ENCODE measurements at places on chromosomes 7 and 10. TPM values are rescaled to one million over a fixed set of nuclear protein-coding genes. Genes with fewer than 3 reads are reported as not detected.

UNCX gene
- total RNA-seq: not detected

DGKB gene
- total RNA-seq: 2.1 TPM

C7orf33 gene
- total RNA-seq: not detected

- DNase-seq: no peak
Observed at GRCh38 chr7:2242541-2243429, 759 bp downstream of the NUDT1 start.

DNA sequence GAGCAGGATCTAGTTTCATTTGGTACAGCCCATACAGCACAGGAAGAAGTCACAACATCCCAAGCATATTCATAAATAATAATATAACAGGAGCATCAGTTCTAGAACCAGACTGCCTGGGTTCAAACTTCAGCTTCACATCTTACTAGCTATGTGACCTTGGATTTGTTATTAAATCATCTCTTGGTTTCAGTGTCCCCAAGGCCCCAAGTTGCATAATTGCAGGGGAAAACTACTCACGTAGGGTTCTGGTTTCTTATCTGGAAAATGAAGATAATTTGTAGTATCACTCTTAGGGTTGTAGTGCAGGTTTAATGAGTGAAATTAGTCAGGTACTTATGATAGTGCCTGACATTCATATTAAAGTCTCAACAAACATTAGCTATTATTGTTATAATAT lies 5.5 kb upstream of the IQUB start:
- DNase-seq: no peak

GRCh38 chr7:30726296-30727006 lies 25.5 kb upstream of the INMT start:
- DNase-seq: no peak

GRCh38 chr7:90187507-90188050 lies 24.0 kb upstream of the STEAP2 start:
- no peak for DNase-seq

GRCh38 chr7:138297526-138297925 lies 162.5 kb upstream of the TRIM24 start:
- DNase-seq: no peak

DNA sequence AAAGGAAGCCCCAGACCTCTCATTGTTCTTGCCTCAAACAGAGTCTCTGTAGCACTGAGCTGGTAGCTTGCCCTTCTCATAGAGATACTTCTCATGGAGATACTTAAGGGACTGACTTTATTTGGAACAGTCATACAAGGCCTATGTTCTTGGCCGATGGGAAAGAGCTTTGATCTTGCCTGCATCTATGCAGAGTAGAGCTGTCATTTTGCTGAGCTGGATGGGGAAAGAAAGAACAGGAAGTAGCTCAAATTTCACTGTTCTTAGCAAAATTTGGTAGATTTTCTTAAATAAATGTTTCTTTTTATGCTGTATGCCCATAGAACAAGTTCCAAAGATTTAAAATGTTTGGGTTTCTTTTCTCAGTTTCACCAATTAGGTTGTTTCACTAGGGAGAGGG lies 119.3 kb upstream of the SEC61G start:
- DNase-seq: no peak

Data from thyroid gland (tissue), 4 donors.